ENCODE measurements at places on chromosomes 1 and 21.

GRCh38 chr1:23187637-23188036, 19.0 kb upstream of the LUZP1 start:
- DNase-seq: no peak

DNA sequence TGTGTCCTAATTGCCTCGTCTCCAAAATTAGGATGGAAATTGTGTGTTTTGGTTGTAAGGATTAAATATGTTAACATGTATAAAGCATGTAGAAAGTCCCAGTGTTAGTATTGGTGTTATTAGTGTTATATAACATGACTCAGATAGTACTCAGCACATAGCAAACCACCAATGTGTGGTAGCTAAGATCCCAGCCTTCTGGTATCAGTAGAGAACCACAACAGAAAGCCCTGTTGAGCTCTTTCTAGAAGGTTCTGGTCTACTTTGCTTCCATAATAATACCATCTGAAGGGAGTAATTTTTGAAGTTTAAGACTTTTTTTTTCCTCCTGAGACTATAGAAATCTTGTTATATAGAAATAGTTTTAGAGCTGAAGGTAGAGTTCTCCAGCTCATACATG, 259.3 kb upstream of the SGIP1 start:
- DNase-seq: no peak

- DNase-seq: no peak
Observed at GRCh38 chr1:112911506-112912220, 44.3 kb downstream of the SLC16A1 start.

GRCh38 chr1:11807133-11807532, 1.1 kb downstream of the CLCN6 start:
- no peak for DNase-seq

GRCh38 chr1:205429762-205430695, 8.2 kb upstream of the LEMD1 start:
- no peak for DNase-seq

GRCh38 chr1:31153423-31153822, 86.3 kb downstream of the NKAIN1 start:
- no peak for DNase-seq

GRCh38 chr1:99814373-99814900, 35.7 kb upstream of the AGL start:
- no peak for DNase-seq

GRCh38 chr1:244974106-244974505, 109.8 kb upstream of the HNRNPU start:
- no peak for DNase-seq

- no peak for DNase-seq
Observed at GRCh38 chr1:43686801-43687200, 20.5 kb upstream of the ST3GAL3 start.

GRCh38 chr21:14825514-14825974, 239.3 kb downstream of the NRIP1 start:
- no peak for DNase-seq

DNA sequence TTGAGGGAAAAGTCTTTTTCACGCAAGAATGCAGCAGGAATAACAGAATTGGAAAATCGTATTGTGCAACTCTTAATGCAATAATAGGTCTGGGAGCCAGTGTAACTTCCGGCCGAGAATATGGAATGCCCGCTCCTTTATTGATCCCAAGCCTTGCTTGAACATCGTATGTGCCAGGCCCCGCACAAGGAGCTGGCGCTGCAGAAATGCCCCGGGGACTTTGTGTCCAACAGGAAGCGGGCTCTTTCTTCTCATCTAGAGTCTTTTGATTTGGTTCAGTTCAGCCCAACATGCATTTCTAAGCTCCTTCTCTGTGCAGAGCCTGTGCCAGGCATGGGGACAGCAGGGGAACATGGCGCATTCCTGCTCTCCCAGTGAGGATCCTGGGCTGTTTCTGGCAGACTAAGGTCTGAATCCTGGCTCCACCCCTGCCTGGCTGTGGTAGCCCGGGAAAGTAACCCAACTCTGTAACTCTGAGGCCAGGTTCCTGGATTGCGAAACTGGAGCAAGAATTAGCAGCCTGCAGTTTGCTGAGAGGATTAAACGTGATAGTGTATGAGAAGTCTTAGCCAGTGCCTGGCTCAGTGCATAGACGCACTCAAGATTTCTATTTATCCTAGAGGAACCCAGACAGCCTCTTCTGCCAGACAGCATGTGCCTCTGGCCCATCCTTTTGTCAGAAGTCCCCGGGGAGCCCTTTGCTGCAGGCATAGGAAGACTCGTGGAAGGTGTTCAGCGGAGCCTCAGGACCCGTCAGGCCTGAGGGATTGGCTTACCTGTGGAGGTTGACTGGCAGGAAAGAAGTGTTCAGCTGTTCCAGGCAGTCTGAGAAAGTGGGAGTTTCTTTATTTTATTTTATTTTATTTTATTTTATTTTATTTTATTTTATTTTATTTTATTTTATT, 987 bp upstream of the CDCP2 start:
- DNase-seq: no peak

DNA sequence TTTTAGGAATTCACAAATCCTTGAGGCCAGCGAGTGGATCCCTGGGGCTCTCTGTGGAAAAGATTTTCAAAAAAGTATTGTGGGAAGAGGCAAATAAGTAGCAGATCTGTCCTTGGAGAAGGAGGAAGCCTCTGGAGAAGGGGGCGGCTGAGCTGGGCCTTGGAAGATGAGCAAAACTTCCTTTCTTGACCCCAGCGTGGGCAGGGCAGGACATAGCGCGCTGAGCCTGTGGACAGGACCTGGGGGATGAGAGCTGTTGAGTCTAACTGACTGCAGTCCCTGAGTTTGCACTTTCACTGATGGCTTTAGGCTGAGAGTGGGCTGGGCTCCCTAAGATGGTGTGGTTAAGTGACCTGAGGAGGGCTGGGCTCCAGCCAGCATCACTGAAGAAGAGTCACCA, 170.2 kb upstream of the GALNT2 start:
- DNase-seq: no peak

GRCh38 chr21:25330266-25330665, 277.0 kb downstream of the MRPL39 start:
- no peak for DNase-seq

GRCh38 chr1:143643148-143643885, 328.5 kb downstream of the FAM72C start:
- DNase-seq: no peak

GRCh38 chr1:115184951-115185331, 95.6 kb upstream of the TSPAN2 start:
- DNase-seq: no peak

DNA sequence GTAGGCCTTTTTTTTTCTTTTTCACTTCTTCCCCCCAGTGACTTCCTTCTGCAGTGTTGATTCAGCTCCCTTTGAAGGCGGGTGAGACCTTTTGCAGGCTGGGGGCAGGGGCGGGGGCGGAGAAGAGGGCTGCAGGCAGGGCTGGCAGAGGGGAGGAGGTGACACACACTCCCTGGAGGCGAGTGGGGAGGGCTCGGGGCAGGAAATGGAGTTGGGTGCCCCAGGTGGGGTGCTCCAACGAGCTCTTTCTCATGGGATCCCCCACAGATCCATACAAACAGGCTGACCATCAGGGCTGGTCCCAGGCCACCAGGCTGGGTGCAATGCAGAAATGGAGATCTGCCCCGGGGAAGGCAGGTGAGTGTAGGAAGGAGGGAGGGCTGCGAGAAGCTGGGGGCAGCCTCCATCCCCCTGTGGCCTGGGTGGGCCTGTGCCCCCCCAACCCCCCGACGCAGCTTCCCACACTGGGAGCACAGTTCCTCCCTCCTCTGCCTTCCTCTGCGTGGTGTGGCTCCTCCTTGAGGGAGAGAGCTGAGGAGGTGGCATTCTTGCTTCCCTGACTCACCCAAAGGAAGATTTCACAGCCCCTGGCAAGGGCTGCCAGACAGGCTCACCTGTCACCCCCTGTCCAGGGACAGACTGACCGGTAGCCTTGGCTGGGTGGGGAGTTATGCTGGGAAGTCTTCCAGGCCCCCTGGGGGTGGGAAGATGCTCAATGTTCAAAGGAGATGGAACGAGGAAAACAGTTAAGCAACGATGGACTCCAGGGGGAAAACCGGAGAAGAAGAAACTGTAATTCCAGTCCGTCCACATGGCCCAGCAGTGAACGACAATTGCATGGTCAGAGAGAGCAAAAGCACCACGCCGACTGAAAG, 7.1 kb upstream of the ITGB2 start:
- peak; percentile 83 for DNase-seq

GRCh38 chr1:54199151-54199764, 572 bp downstream of the CYB5RL start:
- DNase-seq: no peak

DNA sequence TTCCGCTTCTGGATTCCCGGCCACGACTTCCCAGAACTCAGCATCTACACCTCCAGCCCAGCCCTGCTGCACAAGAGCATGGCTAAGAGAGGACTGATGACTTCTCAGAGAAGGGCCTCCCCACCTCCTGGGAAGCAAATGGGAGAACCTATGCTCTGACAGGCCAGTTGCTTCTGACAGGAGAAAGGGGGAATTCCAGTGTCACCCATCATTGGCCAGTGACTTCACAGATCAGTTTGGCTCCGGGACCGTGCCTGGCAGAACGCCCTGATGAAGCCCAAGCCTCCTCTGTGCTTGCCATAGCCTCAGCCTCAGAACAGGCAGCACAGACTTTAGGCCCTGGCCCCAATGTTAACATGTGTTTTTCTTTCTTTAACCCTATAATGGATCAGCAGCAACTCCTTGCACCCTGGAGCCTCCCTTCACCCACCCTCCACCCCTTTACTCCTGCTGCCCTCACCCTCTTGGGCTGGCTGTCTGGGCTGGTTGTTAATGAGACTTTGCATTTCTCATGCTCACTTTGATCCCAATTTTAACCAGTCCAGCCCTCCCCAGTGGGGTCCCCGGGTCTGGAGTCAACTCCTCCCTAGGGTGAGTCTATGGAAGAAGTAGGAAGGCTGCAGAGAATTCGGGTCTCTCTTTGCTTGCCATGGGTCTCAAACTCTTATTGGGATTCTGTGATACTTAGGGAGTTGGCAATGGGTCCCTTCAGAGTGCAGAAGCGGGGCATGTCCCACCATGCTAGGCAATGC, 42.7 kb upstream of the SLC30A1 start:
- DNase-seq: no peak

- DNase-seq: no peak
Observed at GRCh38 chr1:175918364-175918801, 175.0 kb upstream of the TNR start.

- no peak for DNase-seq
Observed at GRCh38 chr1:42279055-42279454, 56.0 kb downstream of the FOXJ3 start.

- no peak for DNase-seq
Observed at GRCh38 chr1:186440584-186440983, 20.3 kb downstream of the PDC start.

- DNase-seq: no peak
Observed at GRCh38 chr1:173017792-173018191, 32.9 kb downstream of the TNFSF18 start.

GRCh38 chr1:92483610-92484471, 2.9 kb downstream of the GFI1 start:
- no peak for DNase-seq

DNA sequence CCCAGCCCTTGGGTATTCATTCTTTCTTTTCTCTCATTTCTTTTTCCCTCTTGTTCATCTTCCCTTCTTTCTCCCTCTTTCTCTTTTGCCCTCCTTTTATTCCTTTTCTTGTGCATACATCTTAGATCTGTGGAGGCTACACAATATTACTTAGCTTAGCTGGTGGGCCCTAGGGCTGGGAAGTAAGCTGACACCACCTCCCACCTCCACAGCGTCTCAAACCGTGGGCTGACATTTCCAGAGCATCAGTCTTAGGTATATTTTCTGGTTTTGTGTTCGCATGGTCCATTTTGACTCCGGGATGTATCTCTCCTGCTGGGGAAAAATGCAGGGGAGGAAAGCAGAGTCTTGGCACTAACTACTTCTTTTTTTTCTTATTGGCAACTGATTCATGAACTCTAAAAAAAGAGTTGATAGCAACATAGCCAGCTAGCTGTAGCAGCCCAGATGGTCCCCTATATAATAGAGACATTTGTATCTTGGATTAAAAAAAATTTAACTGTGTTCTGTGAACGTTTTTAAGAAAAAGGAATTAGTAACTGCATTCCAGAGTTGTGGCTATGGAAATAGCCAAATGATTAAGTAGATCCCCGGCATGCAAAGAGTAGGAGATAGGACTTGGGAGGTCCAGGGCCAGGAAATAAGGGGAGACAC, 15.5 kb downstream of the CNIH3 start:
- no peak for DNase-seq

- DNase-seq: no peak
Observed at GRCh38 chr1:119778886-119779560, 10.3 kb upstream of the HMGCS2 start.

DNA sequence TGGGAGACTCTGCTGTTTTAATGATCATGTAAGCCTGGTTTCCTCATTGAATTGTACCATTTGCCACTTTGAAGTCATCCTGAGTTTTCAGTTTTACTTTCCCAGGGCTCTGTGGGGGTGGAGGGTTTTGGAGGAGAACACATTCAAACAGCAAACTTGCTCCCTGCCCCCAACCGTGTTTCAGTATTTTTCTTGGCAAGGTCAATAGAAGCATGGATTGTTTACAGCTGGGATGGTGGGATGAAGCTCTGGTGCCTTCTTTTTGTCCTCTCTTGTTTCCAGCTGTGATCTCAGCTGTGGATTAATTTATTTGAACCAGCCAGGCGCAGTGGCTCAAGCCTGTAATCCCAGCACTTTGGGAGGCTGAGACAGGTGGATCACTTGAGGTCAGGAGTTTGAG, 54.3 kb upstream of the SERBP1 start:
- DNase-seq: no peak

DNA sequence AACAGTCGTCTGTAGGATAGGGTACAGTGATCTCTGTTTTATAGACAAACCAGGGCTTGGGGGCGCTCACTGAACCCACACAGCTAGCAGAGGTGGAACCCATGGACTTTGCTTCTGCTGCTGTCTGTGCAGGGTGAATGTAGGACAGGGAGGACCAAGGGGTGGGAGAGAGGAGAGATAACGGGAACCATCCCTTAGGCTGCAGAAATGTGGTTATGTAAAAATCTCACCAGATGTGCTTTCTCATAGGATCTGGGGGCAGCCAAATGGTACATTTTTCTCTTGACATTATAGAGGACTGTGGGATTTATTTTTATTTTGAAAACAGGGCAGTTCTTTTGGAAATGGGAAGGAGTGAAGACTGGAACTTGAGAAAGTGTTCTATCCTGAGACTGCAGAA, 8.7 kb downstream of the NFASC start:
- DNase-seq: no peak

Measured in activated T-helper 1 cell treated with Interleukin-2 at 50 U/mL for 16 hours (primary cell).